ENCODE measurements at places on chromosomes 7 and 10.

- no peak for DNase-seq
Measured at GRCh38 chr7:55224810-55225209, 140.3 kb upstream of the LANCL2 start.

DNA sequence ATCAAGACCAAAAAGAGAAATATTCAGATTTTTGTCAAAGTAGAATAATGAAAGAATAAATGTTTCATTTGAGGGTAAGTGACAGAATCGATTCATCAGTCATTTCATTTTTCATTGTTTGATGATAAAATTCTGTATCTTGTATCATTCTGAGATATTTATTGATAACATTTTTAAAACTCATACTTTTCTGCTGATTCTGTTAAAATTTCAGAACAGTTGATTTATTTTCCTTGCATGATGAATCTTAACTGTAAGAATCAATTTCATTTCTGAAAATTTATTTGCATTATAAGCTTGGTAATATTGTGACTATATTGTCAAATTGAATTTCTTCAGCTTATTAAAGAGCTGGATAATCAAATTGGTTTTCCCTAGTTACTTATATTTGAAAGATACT lies 13.9 kb downstream of the PHYHIPL start:
- no peak for DNase-seq

DNA sequence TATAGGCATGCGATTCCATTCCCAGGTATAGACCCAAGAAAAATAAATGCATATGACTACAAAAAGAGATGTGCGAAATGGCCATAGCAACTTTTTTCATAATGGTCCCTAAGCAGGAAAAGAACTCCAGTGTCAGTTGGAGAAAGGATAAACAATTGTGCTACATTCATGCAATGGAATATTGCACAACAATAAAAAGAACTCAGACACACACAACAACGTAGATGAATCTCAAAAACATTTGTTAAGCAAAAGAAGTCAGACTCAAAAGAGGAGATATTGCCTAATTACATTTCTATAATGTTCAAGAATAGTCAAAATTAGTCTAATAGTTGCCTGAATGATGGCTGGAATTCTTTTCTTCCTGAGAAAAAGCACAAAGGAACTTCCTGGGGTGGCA lies 141.1 kb upstream of the GLI3 start:
- DNase-seq: no peak

DNA sequence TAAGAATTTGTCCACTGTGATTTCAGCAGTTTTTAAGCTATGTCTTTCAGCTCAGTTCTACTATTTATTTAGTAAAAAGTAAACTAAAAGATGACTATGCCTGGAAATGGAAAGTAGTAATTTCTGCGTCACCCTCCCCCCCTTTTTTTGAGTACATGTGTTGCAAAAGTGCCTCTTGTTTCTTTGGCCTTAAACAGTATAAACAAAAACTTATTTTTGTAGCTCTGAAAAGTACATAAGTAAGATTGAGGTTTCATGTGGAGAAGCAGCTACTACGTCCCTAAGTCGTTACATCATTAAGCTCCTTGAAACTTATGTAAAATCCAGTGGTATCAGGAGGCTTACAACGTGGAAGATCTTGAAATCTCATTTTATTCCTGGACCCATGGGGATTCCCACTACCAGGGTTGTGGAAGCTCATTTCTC lies 46.3 kb upstream of the HBP1 start:
- DNase-seq: no peak

- DNase-seq: no peak
Measured at GRCh38 chr7:50306494-50307367, 2.2 kb downstream of the IKZF1 start.
